AG04450 (cell line): ENCODE measurements at places on chromosomes 2 and 18.

- no peak for DNase-seq
These were observed 325.0 kb upstream of the UBE2E3 start for GRCh38 chr2:180655393-180655792.

DNA sequence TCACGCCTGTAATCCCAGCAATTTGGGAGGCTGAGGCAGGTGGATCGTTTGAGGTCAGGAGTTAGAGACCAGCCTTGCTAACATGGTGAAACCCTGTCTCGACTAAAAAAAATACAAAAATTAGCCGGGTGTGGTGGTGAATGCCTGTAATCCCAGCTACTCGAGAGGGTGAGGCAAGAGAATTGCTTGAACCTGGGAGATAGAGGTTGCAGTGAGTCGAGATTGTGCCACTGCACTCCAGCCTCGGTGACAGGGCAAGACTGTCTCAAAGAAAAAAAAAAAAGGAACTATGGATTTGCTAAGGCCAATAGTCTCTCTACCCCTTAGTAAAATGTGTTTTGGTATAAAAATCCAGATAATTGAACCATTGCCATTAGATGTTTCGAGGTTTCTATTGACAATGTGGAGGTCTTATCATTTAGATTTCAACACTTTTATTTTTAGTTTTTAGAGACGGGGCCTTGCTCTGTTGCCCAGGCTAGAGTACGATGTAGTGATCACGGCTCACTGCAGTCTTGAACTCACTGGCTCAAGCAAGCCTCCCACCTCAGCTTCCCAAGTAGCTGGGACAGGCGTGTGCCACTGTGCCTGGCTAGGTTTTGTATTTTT lies 1.1 kb upstream of the TXNDC2 start:
- no peak for DNase-seq

DNA sequence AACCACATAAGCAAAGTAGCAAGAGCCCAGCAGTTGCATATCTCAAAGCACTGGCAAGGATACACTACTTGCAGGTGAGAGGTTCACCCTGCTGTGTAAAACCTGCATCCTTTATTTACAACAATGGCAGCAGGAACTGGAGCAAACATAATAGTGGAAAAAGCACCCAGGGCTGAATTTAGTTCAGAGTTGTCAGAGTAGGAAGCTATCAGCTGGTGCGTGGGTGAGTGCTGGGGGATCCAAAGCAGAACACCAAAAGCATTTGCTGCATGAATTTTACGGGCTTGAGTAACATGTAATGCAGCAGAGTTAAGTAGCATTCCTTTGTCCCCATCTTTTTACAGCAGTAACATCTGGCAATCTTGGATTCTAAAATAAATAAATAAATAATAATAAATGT lies 73.5 kb upstream of the SRD5A2 start:
- DNase-seq = no peak

DNA sequence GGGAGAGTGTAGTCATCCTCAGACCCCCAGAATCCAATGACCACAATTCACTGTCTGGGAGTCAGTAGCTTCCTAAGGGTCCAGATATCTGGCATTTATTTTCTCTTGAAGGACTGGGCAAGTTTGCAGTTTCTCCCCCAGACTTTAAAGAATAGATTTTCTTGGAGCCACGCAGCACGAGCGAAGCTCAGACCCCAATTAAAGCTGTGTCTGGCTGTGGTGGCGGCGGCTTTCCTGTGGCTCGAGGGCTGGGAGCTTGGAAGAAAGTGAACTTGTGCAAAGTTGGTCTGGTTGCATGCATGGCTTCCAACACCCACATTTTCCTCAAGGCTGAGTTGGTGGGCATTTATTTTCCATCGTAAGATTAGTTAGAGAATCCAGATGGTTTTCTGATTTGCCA lies 105.0 kb downstream of the ACKR3 start:
- no peak for DNase-seq

DNA sequence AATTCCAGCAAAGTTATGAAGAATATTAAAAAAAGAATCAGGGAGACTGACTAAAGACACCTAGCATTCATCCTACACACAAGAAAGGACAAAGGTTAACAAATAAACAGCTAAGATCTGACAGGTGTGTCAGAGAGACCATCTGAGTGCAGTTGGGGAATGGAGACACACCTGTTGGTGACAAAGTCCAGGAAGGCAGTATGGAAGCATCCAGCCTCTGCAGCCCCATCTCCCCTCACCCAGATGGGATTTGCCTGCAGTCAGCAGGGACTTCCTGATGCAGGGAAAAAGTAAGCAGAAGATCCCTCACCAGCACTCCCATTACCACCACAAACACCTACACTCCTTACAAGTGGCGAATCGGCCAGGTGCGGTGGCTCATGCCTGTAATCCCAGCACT lies 37.9 kb downstream of the USP34 start:
- DNase-seq = no peak

DNA sequence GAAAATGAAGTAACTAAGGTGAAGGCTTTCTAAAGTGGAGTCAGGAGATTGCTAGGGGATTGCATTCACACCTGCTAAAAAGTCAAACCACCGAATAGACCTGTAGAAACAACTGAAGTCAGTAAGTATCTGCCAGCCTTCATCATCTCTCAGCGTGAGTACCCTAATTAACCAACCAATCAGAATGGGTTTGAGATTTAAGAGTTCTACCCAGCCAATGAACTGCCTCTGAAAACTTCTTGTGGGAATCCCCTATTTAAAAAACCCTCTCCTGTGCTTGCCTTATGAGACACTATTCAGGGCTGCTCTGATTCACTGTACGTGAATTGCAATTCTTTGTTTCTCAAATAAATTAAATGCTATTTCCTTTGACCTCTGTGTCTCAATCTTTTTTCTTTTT lies 3.4 kb upstream of the FAM161A start:
- no peak for DNase-seq

DNA sequence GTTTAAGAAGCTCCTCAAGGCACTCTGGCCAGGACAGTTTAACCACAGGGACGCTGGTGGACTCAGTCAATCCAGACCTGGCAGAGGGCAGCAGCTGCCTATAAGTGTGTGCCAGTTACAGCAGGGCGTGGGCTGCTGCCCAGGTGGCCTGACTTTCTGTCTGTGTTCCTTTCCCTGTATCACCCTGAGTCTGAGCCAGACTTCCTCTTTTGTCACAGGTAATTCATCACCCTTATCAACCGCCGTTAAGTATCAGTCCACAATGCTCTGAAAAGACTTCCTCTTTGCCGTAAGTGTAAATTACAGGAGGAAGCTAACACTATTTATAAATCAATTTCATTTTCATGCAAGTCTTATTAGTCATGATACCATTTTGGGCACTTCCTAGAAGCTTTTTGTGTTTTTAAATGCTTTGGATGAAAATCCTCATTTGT lies 7.0 kb downstream of the LPIN1 start:
- DNase-seq = no peak

DNA sequence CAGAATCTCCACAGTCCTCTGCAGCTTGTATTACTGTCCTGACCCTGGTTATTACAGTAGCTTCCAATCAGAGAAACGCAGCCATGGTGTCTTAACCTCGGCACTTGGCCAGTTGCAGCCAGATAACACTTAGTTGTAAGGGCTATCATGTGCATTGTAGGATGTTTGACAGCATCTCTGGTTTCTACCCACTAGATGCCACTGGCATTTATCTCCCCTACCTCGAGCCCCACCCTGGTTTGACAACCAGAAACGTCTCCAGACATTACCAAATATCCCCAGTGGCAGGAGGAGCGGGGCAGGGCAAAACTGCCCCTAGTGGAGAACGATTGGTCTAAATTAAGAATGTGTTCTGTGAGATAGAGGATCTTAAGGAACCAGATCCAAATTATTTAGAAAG lies 13.1 kb downstream of the DSG2 start:
- DNase-seq = no peak

- DNase-seq = no peak
These were observed 58.1 kb upstream of the GPC1 start for GRCh38 chr2:240377366-240377765.

GRCh38 chr18:703213-703967 lies 9.0 kb downstream of the ENOSF1 start:
- peak; percentile 61 for DNase-seq

- DNase-seq = no peak
These were observed 19.5 kb downstream of the FBXO15 start for GRCh38 chr18:74128159-74128558.

- peak; percentile 71 for DNase-seq
These were observed 66.6 kb upstream of the ODC1 start for GRCh38 chr2:10514743-10515142.

- DNase-seq = no peak
These were observed 779.9 kb upstream of the CNTNAP5 start for GRCh38 chr2:123245156-123245555.

DNA sequence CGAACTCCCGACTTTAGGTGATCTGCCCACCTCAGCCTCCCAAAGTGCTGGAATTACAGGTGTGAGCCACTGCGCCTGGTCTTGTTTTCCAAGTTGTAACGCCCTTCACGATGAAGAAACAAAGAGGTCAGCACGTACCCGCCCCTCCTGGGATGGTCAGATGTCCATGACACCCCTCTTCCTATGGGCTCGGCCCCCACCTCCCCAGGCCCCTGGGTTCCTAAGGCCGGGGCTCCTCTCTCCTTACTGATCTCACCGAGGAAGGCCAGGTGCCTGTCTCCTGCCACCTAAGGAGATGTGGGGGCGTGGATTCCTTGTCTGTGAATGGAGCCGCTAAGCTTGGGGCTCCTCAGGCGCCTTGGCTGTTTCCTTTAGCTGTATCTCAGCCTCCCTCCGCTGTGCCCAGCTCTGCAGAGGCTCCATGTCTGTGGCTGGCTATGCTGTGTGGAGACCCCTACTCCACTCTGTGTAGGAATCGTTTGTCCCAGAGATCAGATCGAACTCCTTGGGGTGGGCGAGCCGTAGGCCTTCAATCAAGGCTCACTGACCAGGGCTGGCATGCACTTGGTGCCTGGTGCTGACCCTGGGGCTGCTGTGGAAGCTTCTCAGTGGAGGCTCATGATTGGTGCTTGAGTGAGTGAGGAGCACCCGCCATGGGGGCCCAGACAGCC lies 8.8 kb downstream of the COLEC11 start:
- DNase-seq = no peak

DNA sequence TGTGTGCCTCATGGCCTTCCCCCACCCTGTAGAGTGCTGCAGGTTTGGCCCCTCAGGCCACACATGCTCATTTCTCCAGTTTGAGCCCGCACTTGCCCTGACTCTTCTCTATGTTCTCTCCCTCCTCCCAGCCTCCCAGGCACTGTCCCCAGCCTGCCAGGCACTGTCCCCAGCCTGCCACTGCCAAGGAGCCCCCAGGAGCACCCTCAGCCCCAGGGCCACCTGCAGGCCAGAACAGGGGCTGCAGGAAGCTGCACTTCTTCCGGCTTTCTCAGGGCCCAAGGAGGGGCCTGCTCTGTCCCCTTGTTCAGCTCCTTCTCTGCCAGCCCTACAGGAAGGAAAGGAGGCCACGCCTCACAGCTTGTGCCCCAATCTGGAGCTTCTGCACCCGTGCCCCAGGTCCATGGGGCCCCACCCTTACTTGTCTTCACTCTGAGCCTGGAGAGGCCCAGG lies 31.6 kb downstream of the CYP26B1 start:
- DNase-seq = no peak

- DNase-seq = no peak
These were observed 9.2 kb downstream of the USP37 start for GRCh38 chr2:218558986-218559385.

GRCh38 chr2:113895819-113896563 lies 6.1 kb downstream of the ACTR3 start:
- DNase-seq = no peak

DNA sequence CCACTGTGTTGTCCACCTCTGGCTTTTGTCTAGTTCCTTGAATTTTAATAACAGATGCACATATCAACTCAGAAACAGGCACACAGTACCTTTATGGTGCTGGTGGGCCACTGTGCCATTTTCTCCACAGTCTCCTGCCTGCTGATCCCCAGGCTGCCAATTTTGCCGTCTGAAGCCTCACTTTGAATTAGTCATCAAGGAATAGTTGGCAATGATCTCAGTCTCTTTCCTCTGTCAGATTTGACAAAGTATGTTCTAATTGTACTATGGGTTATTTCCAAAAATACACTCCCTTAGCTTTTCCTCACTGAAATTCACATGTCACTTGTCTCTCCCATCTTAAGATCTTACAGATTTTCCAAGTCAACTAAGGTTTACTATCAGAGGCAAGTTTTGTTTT lies 140.7 kb downstream of the ZNF516 start:
- no peak for DNase-seq

- DNase-seq = no peak
These were observed 145.9 kb downstream of the GFPT1 start for GRCh38 chr2:69241093-69241492.

GRCh38 chr2:181546086-181546485 lies 88.9 kb downstream of the ITGA4 start:
- no peak for DNase-seq

GRCh38 chr2:119694845-119695521 lies 16.0 kb downstream of the TMEM177 start:
- no peak for DNase-seq

- DNase-seq = no peak
These were observed 70.6 kb upstream of the CAVIN2 start for GRCh38 chr2:191917430-191917881.

DNA sequence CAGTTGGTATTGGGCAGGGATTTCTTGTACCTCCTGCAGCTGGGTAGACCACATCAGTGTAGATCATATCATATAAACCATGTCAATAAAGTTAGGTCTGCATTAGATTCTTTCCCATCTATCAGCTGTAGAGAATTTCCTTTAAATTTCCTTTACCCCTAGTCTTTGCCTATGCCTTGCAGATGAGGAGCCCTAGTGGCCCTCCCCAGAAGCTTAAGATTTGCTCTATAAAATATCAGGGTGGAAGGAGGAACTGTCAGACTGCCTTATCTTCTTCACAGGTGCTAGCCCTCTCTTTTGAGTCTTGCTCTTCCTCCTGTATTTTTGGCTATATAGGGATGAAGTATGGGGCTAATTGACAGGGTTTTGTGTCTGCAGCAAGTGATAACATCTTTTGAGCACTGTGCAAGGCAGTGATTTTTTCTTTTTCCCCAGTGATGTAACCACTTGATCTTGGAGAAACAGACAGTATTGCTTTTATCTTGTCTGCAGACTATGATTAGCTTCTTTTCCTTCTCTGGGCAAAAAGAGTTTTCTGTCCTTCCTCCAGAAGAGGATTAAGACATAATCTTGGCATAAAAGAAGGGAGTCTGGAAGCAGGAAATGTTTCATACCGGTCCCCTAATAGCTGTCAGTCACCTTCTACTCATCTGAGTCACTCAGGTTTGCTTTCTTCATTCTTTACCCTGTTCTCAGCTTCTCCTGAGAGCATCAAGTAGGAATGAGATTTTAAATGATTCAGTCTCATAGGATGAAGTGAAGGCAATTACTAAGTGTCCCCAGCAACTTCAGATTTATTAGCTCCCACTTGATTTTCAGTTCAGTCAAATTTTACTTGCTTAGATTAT lies 286.4 kb downstream of the CDH19 start:
- no peak for DNase-seq

- DNase-seq = no peak
These were observed 207.1 kb upstream of the SPOPL start for GRCh38 chr2:138294451-138294850.
